Lung (tissue), 17 donors: ENCODE measurements at places on chromosomes 4 and X. TPM values are rescaled to one million over a fixed set of nuclear protein-coding genes. Genes with fewer than 3 reads are reported as not detected.

GRCh38 chrX:39975101-39975925, 122.4 kb downstream of the BCOR start:
- DNase-seq = no peak

Gene ATP1B4
- not detected for polyA plus RNA-seq

GRCh38 chrX:142156567-142156966, 48.5 kb downstream of the MAGEC2 start:
- DNase-seq = no peak

- DNase-seq = no peak
Measured at GRCh38 chr4:164060456-164060855, 566.0 kb downstream of the TMA16 start.

- peak; percentile 74 for DNase-seq
Measured at GRCh38 chr4:165207431-165208220, at the start of gene KLHL2. Gene KLHL2, plus strand, starts transcription at chr4:165207561. Its CDS starts 316 bp downstream, at chr4:165207877.

- no peak for DNase-seq
Measured at GRCh38 chrX:107552930-107553329, 75.4 kb upstream of the PRPS1 start.

Gene LRCH2
- 1.1 TPM for polyA plus RNA-seq

GRCh38 chr4:88976775-88977035, 80.3 kb downstream of the FAM13A start:
- DNase-seq = no peak

GRCh38 chr4:143358923-143359643, 22.4 kb downstream of the GAB1 start:
- DNase-seq = peak; percentile 86

Gene TMPRSS11E
- 0.12 TPM for polyA plus RNA-seq

Gene PPARGC1A
- 1.6 TPM for polyA plus RNA-seq

GRCh38 chr4:150773729-150774449, 191.9 kb downstream of the MAB21L2 start:
- DNase-seq = no peak

Gene CXCL9
- 0.57 TPM for polyA plus RNA-seq

Gene ZFX
- polyA plus RNA-seq = 8.3 TPM

Gene STATH
- not detected for polyA plus RNA-seq

GRCh38 chr4:80912350-80912749, 118.2 kb upstream of the BMP3 start:
- no peak for DNase-seq

DNA sequence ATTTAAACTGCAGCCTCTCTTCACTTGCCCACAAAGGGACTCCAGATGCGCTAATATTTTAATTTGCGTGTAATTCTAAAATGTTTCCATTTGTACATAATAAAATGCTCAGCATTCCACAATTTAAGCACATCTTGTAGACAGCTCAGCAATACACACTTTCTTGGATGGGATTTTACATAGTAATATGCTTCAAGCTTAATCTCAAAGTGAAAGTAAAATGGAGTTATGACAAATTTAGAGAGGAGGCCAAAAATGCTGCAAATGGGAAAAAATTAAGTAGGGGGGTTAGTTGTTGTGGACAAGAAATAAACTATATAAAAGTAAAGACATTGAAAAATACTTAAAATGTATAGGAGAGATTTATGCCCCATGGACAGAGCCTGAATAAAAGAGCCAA, 149.1 kb downstream of the FBXO8 start:
- no peak for DNase-seq

Gene MCF2
- polyA plus RNA-seq = 0.10 TPM

Gene HTRA3
- 23.5 TPM for polyA plus RNA-seq

DNA sequence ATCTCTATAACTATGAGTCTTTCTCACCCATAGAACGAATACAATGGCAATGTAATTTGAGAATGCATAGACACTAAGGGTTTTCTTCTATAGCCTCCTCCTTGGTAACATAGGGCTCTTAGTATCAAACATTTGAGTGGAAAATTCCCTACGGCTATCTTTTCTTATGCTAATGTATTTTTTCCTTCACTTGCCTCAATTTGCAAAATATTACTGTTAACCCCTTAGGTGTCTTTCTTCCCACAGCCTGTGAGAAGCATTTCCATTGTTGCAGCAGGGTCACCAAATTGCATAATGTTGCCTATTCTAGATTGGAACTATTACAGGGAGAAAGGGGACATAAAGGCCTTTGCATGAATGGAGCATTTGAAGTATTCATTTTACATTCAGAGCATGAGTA, 140.5 kb upstream of the RAPGEF2 start:
- no peak for DNase-seq

Gene RAB33A
- 10.0 TPM for polyA plus RNA-seq

DNA sequence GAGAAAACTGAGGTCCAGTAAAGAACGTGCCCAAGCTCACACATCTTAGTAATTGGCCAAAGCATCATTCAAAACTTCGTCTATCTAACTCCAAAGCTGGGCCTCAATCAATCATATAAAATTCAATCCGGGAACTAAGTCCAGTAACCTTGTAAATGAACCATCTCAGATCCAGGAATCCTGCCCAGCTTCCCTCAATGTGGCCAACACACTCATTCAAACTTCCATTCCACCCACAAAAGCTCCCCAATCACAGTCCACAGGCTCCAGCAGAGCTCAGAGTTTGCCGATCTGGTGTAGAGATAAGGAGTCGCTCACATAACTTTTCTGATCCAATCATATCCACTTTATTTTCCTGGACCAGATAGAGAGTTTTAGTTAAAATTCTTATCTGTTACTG, 144.8 kb downstream of the SPATA18 start:
- DNase-seq = no peak

DNA sequence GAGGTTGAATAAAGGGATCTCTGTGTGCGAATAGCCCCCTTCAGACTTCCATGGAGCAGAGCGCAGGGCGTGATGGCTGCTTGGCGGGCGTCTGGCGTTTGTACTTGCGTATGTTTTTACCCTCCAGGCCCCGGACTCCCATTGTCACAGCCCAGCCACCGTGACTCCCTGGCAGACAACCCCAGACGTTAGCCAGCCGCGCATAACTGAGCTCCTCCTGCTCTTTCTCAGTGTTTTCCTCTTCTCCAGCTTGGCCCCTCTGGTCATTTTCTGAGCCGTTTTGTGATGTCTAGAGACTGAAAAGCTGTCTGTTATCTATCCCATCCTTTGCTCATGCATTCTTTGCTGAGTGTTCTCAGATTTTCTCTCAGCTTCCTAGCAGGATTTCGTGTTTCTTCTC, 54.3 kb downstream of the IGFBP7 start:
- DNase-seq = peak; percentile 41

Gene PNMA6A
- 0.87 TPM for polyA plus RNA-seq

DNA sequence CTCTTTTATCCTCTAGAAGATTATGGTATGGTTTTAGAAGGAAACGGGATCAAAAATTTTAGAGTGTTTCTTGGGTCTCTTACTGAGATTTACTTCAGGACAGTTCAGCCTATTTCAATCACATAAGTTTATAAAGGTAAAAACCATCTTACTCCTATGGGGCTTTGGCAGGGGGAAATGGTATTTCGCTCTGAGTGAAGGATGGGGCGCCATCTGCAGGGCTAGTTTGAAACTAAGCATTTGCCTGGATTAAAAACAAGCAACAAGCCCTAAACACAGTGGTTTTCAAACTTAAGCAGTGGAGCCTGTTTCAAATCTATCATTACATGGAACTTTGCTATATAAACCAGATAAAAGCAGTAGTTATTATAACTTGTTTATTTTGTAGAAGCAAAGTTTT, 361.5 kb upstream of the FMR1 start:
- DNase-seq = peak; percentile 17

GRCh38 chrX:154502989-154503388, 12.6 kb upstream of the SLC10A3 start:
- DNase-seq = no peak

GRCh38 chrX:18828832-18829404, 121.5 kb downstream of the PPEF1 start:
- no peak for DNase-seq
